ENCODE measurements at places on chromosomes 6 and 20.

DNA sequence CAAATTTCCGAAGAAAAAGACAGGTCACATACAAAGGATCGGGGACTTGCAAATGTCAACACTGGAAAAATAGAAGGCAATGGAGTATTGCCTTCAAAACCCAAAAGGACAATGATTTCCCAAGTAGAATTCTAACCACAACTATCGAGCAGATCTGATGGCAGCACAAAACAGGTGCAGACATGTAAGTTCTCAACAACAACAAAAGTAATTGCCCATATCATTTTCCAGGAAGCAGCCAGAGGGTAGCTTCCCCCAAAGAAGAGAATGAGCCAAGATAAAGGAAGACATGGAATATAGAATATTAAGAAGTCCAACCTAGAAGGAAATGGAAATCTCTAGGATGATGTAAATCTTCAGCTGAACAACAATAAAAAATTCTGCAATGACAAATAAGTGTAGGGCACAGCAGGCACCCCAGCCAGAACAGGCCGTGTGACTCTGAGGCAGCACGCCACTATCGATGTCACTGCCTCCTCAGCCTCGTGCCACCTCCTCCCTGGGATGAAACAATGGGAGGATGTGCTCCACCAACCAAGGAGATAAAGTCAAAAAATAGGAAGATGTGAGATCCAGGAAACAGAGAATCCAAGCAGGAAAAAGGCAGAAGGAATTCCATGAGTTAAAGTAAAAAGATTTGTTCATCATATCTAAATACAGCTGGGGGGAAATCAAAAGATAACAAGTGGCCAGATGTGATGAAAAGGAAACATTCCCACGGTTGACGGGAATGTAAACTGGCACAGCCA, 34.1 kb downstream of the SERPINB1 start:
- no peak for DNase-seq

DNA sequence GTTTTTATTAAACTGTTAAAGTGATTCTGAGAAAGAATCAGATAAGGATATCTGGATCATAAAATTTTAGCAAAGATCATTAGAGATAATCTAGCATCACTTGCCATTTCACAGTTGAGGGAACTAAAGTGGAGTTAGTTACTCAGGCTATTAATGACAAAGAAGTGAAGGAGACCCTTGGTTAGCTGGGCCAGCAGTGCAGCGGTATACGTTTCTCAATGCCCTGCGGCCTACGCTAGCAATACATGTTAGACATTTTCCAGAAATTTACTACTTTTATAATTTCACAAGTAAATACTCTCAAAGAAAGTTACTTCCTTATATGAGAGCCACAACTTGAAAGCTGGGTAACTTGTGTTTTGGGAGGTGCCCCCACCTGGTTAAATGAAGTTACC, 28.5 kb downstream of the NEDD9 start:
- DNase-seq, result no peak

GRCh38 chr20:18718129-18718528, 95.5 kb upstream of the SCP2D1 start:
- DNase-seq, result no peak

DNA sequence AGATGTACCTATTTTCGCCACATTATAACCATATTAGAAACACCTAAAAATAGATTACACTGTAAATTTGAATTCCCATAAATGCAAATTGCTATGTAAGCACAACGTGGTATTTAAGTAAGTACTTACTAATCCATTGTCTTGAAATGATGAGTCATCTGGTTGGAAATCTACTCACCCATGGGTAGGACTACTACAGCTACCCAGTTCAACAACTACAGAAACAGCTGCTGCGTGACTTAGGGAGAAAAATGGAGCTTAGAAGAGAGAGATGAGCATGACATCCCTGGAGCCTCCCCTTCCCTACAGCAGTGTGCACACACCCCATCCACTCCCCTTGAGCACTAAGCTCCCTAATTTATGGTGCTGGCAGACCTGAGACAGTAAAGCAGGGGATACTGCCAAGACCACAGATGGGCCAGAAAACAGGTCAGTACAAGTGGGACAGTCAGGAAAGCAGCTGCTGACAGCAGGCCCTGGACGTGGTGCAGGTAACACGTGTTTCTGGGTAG, 26.9 kb downstream of the RRAGD start:
- DNase-seq, result no peak

- no peak for DNase-seq
Observed at GRCh38 chr6:6597682-6598081, 9.2 kb downstream of the LY86 start.

GRCh38 chr6:142459271-142459670, 157.5 kb downstream of the ADGRG6 start:
- no peak for DNase-seq

DNA sequence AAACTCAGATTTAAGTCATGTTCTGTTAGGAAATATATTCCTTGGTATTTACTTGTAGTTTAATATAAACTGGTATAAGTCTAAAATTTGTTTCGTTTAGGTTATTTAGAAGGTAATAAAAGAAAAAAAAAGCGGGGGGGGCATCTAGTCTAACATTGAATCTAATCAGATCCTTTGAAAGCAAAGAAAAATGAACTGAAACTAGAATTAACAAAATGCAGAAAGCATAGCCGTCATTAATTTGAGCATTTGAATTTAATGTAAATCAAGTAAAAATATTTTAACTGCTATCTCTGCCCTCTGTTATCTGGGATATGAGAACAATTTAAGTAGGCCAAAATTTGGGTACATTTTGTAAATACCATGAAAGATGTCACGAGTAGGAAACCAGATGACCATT, 54.1 kb downstream of the SNX9 start:
- DNase-seq, result no peak

- DNase-seq, result no peak
Observed at GRCh38 chr20:10655720-10656669, 17.8 kb downstream of the JAG1 start.

GRCh38 chr20:56986931-56987720, 279.3 kb downstream of the BMP7 start:
- DNase-seq, result no peak

- no peak for DNase-seq
Observed at GRCh38 chr6:112576423-112576822, 229.3 kb downstream of the RFPL4B start.

Measured in H9 (cell line).